ENCODE measurements at places on chromosomes 7 and 10.

GRCh38 chr7:115805458-115805857 lies 225.1 kb downstream of the TFEC start:
- no peak for DNase-seq

GRCh38 chr7:50920031-50920635 lies 137.4 kb upstream of the GRB10 start:
- DNase-seq, result no peak

DNA sequence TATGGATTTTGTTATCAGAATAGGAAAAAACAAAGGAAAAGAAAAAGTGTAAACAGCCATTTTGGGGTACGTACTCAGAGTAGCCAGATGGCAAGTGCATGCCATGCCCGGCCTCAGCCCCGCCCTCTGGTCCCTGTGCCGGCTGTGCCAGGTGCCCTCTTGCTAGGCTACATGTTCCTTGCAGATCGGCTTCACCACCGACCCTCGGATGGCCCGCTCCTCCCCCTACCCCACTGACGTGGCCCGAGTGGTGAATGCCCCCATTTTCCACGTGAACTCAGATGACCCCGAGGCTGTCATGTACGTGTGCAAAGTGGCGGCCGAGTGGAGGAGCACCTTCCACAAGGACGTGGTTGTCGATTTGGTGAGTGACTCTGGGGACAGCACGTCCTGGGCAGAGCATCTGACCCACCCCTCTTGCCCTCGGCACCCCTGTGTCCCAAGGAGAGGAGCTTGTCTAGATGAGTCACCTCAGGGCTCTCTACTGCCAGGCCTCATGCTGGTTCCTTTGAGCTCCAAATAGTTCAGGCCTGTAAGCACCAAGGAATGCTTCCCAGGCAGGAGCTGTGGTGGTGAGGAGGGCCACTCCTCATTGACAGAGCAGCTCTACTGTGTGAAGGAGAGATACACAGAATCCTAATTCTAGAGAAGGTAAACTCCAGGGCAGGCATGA lies 54.9 kb upstream of the ZMIZ2 start:
- DNase-seq, result no peak

GRCh38 chr10:111122127-111122526 lies 45.3 kb downstream of the ADRA2A start:
- no peak for DNase-seq

- no peak for DNase-seq
Observed at GRCh38 chr7:35970458-35970857, 169.6 kb downstream of the SEPTIN7 start.

DNA sequence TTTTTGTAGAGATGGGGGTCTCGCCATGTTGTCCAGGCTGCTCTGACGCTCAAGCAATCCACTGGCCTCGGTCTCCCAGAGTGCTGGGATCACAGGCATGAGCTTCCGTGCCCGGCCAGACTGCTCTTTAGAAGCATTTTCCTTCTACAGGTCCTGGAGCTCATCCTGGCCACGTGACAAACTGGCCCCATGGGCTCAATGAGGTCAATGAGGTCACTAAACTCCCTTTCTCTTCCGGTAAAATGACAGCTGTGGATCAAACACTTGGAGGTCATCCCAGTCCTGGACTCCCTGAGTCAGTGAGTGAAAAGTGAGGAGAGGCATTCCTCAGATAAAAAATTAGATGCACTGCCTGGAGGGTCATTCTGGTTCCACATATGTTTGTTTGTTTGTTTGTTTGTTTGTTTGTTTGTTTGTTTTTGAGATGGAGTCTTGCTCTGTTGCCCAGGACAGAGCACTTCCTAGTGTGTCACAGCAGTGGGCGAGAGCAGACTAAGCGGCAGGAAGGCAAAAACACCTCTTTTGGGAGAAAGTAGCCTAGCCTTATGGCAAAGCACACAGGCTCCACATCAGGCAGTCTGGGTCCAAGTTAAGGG lies 134.9 kb downstream of the TNS3 start:
- DNase-seq, result no peak

GRCh38 chr7:83648464-83649241 lies at the start of gene SEMA3E:
TSS of gene SEMA3E (minus strand) at chr7:83649139.
- DNase-seq, result no peak

GRCh38 chr7:77531038-77531437 lies 6.1 kb upstream of the PTPN12 start:
- DNase-seq, result no peak

DNA sequence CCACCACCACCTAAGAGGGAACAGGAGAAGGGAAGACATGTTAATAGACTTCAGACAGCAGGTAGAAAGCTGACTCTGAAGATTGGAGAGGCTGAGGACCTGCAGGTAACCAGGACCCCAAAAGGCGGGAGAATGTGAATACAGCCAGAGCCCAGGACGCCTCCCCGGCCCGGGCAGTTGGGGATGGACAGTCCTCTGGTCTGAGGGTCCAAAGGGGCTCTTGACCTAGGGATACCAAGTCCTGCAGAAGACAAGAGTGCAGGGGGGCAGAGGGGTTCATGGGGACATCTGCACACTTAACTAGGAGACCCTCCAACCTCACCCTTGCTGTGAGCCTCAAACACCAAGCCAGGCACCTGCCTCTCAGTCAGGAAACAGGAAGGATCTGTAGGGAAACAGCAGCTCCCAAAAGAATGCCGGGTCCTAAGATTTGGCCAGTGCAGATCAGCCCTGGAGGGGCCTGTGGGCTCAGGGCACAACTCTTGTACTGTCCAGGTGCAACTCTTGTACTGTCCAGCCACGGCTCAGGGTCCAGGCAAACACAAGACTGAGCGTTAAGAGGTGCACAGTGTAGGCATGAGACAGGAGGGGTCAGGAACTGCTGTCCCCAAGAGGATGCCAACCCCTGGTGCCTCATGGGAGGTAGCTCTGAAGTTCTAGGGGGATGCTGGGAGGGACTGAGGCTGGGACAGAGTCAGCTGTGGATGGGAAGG lies 2.3 kb upstream of the STK32C start:
- DNase-seq, result no peak

GRCh38 chr10:47008769-47009168 lies 97.5 kb downstream of the PTPN20 start:
- DNase-seq, result no peak

DNA sequence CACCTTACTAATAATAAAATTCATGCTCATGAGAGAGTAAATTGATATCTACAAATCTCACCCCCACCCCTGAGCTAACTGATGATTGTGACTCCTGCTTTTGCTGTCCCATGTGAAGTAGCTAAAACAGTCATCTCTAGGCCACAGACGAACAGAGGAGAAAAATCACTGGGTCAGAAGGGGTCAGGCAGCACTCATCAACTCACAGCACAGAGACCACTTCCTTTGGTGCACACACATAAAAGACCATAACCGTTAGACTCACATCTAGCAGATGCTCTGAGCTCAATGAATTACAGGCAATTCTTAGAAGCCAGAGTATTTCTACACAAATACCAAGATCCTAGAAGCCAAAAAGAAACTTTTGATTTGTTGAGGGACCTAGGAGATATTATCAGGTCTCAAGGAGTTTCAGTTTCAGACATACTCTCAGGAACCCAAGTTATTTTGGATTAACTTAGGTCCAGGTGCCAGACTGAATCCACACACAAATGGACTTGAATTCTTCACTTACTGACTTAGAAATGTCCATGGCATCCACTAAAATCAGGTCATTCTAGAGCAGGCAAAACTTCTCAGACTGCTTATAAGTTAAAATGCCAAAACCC lies 65.0 kb upstream of the TES start:
- DNase-seq, result no peak

DNA sequence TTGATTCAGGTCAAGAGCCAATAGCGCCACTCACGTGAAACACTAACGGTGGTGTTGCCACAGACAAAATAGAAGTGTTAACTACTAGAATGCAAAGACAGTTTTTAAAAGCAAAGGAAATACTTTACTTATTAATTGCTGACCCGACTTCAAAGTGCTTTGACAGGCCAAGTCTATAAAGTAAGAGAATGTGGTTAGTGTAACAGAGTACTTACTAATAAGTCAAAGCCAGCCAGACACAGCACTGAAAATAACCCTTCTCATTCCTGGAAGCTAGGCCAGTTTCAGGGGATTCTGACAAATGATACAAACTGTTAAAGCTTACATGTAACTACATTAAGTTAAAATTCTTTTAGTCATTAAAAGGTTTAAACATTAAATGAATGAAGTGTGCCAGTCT lies 50.3 kb downstream of the ENO4 start:
- no peak for DNase-seq

- no peak for DNase-seq
Observed at GRCh38 chr10:3566627-3567026, 218.4 kb downstream of the KLF6 start.

DNA sequence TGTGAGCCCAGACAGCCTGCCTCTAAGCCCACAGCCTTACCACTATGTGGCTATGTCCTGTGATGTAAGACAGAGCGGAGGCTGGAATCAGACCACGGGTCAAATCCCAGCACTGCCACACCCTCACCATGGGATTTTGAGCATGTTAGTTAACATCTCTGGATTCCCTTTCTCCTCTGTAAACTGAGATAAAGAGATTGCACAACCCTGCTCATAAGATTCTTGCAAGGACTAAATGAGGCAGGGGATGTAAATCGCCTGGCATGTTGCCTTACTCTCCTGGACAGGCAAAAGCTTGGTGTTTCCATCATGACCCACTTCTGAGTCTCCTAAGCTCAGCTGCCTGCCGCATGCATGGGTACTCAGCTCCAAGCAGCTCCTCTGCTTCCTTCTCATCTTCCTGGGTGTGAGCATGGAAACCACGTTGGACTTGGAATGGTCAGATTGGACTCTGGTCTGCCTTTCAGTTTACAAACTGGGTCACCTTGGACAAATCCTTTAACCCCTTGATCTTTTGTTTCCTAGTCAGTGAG lies 41.3 kb upstream of the MTURN start:
- no peak for DNase-seq

DNA sequence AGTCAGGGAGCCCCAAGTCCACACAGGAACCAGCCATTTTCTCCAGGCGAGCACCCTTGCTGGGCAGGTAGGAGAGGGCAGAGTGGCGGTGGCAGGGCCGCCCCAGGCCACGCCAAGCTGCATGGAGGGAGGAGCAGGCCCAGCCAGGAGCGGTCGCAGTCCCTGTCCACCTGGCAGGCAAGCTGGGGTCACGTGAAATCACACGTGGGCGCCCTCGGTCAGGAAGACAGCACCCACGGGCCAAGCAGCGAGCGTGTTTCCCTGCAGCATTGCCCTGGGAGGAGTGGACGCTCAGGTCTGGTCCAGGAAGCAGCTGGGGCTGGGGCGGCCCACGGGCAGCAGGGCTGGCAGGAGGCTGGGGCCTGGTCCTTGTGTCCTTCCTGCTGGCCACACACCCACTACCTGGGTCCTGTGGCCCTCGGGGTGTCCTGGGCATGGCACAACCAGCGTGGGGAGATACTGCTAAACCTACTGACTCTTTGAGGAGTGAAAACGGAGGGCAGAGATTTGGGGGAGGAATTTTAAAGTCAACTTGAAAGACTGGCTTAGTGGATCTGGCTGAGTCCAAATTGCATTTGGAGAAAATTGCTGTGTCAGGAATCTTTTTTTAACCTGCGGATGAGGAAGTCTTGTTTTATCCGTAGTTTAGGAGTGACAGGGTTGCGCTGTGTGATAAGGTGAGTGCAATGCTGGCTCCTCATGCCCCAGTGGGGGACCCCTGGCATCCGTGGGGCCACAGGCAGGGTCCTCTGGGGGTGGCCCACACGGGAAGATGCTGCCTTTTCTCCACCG lies 12.2 kb upstream of the ADGRA1 start:
- DNase-seq, result no peak

- no peak for DNase-seq
Observed at GRCh38 chr10:95236068-95236903, 42.2 kb downstream of the ACSM6 start.

- no peak for DNase-seq
Observed at GRCh38 chr7:128814499-128814898, 15.7 kb upstream of the FLNC start.

DNA sequence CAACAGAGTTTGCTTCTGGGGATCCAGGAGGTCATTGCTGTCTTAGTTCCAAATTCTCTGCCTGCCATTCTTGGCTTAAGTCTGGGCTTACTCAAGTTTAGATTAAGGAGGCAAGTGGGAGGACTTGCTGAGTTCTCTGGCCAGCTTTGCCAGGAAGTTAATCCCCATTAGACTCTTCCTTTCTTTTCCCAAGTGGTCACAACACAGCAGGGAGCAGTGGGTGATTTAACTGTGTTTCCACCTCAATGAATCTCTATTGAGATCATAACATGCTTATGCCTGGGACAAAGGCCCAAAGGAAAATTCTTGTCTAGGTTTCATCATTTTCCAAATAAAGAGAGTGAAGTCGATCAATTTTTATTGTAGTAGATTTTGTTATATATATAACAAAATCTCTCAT lies 1159.6 kb downstream of the SORCS3 start:
- DNase-seq, result no peak

- no peak for DNase-seq
Observed at GRCh38 chr10:119039161-119039560, 9.6 kb downstream of the NANOS1 start.

DNA sequence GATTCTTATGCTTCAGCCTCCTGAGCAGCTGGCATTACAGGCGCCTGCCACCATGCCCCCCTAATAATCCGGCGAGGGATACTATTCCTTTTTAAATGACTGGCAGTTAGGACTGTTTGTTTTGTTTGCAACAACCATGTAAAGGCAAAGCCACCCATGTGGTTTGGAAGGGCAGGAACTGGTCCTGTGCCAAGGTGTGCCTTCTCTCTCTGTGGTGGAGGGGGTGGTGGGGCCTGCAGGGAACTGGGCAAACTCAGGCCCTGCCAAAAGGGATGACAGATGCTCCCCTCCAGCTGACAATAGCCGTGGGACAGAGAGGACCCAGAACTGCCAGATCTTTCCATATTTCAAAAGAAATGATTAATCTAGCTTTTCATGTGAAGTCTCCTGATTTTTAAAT lies 23.5 kb upstream of the WAPL start:
- DNase-seq, result no peak

DNA sequence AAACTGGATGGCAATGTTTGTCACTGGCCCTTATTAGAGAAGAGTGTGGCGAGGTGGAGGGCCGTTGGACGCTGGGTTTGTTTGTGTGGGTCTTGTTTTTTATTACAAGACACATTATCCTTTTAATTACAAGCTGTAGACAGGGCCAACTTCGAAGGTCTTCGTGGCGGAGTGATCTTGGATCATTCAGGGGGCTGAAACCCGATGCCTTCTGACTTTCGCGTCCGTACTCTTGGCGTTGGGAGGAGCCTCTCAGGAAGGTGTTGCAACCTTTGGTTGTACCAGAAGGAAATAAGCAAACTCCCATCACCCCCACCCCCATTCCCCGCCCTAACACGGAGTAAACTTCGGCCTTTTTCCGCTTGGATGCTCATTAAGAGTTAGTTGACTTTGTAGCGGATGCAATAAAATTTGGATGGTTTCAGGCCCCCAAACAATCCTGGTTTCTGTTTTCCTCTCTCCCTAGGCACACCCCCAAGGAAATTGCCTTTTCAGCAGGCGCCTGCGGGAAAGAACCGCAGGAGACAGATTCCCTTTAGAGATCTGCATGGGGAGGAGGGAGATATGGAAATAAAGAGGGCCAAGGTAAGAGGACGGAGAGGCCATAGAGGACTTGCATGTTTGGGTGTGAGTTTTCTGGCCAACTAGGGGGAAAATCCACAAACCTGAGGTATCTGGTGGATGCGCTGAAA lies 294.5 kb upstream of the NFE2L3 start:
- DNase-seq, result no peak

DNA sequence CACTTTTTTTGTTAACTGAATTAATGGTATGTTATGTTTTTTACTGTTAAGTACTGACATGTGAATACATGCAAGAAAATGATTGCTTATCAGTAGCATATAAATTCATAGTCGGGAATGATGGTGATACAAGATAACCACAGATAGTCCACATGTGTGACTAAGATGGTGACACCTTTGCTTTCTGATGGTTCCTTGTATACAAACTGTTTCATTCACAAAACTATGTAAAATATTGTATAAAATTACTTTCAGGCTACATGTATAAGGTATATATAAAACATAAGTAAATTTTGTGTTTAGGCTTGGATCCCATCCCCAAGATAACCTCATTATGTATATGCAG lies 10.0 kb downstream of the CISD1 start:
- DNase-seq, result no peak
